Stimulated activated CD8-positive, alpha-beta memory T cell treated with anti-CD3 and anti-CD28 coated beads, Interleukin-7, amount 100 ng/mL, for 4 hours (primary cell): ENCODE measurements at places on chromosomes 7 and 10.

GRCh38 chr10:14052931-14053330 lies 277.8 kb downstream of the FRMD4A start:
- no peak for DNase-seq

DNA sequence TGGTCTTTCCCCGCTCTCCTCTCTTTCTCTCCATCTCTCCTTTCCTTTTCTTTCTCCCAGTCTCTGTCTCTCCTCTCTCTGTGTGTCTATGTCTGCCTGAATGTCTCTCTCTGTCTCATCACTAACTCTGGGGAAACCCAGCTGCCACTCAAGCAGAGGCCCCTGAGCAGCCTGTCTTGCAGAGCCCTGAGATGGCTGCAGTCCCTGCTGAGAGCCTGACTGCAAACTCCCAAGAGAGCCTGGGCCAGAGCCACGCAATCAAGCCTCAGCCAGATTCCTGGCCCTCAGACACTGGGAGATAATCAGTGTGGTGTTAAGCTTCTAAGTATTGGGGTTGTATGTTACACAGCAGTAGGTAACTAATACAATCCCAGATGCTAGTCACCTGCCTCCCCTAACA lies 91.5 kb downstream of the PAXIP1 start:
- DNase-seq = no peak

DNA sequence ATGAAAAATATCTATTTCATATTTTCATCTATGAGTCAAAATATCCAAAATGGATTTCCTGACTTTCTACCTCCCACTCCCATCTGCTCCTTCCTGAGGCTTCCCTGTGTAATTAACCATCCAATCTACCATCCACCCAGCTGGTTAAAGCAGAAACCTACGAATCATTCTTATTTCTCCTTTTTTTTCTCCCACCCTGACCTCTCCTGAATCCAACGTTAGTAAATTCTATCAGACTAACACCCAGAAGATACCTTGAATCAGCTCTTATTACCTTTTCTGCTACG lies 3.7 kb upstream of the LIPF start:
- DNase-seq = no peak

DNA sequence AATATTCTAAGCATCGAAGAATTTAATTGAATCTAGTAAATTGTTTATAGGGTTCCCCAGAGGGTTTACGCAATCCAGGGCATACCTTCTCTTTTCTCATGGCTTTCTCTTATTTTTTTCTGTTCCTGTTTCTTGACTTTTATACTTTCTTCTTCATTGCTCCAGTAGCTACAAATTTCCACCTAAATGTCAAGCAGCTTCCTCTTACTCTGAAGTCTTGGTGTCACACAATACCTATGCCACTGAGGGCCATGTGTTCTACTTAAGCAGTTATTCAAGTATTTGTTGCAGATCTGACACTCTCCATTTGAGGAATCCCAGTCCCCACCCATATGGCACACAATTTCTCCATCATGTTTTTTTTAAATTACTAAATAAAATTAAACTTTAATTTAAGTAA lies 343.1 kb upstream of the MBL2 start:
- no peak for DNase-seq

DNA sequence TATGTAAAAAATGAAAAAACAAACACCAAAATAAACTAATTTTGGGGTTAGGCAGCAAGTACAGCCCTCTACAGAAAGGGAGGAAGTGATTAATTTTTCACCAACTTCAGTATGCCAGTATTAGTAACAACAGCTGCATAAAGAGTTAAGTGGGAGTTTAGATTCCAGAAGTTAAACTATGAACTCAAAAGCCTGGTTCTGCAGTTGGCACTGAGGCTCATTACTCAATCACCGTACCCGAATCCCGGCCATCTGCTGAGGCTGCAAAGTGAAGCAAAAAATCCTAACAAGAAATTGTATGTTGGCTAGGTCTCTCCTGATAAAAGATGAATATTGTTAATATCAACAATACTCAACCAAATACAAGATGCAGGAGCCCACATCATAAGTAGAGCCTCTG lies 4.0 kb downstream of the NUDT5 start:
- no peak for DNase-seq

- DNase-seq = no peak
Observed at GRCh38 chr10:77884181-77884580, 42.4 kb downstream of the DLG5 start.

GRCh38 chr7:139089118-139089517 lies 20.4 kb downstream of the ZC3HAV1 start:
- DNase-seq = no peak

GRCh38 chr10:89086801-89087521 lies 96.4 kb downstream of the FAS start:
- no peak for DNase-seq

- no peak for DNase-seq
Observed at GRCh38 chr10:79181698-79182521, 113.1 kb downstream of the ZMIZ1 start.

GRCh38 chr10:86062647-86063145 lies 303.9 kb downstream of the GRID1 start:
- no peak for DNase-seq

GRCh38 chr7:2048531-2048930 lies 184.2 kb downstream of the MAD1L1 start:
- DNase-seq = no peak

DNA sequence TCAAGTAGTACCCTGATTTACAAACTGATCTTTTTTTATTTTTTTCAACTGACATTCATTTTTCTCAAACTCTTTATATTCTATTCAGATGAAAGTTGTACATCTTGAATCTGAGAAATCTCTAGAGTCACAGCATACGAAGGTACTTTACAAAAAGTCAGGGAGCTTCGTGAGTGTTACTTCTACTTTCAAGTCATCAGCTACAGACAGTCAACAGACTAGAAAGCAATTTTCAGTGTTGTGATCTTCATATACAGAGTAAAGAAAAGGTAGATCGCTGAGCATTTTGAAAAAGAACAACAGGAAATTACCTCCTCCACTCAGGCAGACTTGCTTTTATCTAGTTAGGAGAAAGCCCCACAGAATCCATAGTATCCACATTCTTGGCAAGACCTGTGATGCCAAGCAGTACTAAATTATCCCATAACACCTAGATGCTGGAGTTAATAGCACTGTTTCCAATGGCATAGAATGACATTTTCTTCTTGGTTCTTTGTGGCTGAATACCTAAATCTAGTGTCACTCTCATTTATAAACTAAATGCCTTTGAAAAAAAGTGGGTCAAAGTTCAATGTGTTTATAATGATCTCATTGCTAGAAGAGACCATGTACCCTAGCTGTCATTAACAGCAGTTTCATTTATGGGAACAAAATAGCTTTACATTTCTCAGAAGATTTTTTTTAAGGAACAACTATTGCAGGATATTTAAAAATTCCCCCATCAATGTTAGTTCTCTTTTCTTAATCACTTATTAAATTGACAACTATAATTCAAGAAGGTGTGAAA lies 12.0 kb upstream of the ZNF800 start:
- no peak for DNase-seq

DNA sequence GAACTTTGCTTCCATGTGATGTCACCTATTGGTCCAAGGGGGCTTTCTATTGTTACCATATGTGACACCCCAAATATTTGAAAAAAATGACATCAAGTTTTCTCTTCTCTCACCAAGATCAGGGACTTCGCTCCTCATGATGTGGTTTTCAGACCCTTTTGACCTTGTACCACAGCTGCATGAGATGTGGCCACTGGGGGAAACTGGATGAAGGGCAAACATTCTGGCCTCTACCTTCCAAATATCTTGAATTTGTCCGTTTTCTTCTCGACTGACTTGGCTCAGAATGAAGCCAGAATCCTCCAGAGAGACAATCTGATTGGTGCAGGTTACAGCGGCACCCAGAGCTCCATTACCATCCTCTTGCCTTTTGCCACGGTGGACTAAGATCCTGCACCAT lies 122.7 kb downstream of the PRKCQ start:
- no peak for DNase-seq

GRCh38 chr7:149791-150636 lies 42.4 kb upstream of the FAM20C start:
- peak; percentile 21 for DNase-seq

DNA sequence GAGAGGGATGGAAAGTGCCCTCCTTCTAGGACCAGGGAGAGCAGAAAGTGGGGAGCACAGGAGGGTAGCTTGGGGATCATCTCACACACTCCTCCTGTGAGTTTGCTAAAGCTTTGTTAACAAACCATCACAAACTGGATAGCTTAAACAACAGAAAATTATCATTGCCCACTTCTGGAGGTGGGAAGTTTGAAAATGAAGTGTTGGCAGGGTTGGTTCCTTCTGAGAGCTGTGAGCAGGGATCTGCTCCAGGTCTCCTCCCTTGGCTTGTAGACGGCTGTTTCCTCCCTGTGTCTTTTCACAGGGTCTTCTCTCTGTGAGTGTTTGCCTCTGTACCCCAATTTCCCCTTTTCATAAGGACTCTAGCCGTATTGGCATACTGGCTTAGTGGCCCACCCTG lies 32.0 kb upstream of the CXCL12 start:
- DNase-seq = no peak

DNA sequence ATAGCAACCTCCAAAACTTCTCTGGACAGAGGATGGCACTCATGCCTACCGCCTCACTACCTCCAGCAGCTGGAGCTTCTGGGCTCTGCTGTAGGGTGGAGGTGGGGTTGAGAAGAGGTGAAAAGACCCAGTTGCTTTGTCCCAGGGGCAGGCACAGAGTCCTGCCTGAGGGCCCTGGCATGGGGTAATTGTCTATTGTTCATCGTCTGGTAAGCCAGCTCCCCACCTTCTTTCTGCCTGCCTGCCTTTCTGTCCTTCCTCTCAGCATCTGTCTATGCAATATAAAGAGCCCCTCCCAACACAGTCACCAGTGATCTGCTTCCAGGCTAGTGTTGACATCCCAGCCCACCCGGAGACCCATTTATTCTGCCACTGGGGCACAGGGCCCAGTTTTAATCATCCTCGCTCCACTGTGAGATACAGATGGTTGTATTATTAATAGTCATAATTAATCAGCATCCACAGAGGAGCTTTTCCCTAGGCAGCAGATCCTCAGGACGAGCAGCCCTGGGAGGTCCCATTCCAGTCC lies 39.0 kb downstream of the ZMIZ1 start:
- DNase-seq = no peak

DNA sequence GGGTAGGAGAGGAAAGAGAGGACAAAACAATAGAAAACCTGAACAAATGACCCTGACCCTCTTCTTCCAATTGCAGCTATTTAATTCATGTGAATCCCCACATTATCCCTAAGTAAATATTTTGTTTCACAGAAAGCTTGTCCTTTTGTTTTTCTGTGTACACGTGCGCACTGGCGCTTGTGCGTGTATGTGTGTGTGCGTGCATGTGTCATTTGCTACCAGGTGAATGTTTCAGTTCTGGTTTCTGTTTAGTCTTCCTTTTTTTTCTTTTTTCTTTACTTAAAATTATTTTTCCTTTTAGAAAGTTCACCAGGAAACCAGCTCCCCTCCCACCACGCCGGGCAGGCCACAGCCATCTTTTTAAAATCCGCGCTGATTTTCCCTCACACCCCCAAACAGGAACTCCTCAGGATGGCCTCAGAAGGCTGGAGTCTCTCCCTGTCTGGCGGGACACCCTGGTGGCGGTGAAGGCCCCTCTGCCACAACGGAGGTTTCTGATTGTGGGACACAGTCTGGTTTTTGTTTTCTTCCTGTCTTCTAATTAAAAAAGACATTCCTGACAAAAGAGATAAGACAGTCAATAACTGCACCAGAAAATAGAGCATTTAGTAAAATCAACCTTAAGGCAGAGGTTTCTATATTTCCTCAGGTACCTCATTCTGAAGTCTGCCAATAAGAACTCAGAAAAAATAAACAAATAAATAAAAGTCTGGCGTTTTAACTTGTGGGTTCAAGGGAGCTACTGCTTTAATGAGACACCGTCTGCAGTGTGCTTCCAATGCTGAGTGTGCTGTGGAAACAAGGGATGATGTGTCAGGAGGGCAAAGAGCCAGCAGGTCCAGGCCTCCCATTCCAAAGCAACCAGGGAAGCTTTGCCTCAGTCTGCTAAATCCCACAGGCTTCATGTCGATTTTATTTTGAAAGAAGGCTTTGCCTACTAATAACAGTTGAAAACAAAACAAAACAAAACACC lies 17.4 kb downstream of the IRF5 start:
- no peak for DNase-seq

- no peak for DNase-seq
Observed at GRCh38 chr7:158251061-158251965, 336.3 kb downstream of the PTPRN2 start.

DNA sequence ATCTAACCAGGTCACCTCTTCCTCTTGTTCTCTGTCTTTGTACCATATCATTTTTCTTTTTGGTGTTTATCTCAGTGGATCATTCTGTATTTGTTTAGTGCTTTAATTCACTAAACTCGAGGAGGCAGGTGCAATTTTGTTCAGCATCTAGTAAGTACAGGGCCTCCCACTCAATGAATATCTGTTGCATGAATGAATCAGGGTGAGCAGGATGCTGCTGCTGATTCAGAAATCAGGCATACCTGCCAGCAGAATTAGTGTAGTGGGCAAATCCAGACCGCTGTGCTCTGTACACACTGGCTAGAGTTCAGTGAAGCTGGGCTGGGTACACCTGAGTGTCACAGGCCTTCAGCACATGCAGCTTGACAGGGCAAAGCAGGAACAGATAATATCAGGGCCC lies 511.9 kb downstream of the SUGCT start:
- no peak for DNase-seq

DNA sequence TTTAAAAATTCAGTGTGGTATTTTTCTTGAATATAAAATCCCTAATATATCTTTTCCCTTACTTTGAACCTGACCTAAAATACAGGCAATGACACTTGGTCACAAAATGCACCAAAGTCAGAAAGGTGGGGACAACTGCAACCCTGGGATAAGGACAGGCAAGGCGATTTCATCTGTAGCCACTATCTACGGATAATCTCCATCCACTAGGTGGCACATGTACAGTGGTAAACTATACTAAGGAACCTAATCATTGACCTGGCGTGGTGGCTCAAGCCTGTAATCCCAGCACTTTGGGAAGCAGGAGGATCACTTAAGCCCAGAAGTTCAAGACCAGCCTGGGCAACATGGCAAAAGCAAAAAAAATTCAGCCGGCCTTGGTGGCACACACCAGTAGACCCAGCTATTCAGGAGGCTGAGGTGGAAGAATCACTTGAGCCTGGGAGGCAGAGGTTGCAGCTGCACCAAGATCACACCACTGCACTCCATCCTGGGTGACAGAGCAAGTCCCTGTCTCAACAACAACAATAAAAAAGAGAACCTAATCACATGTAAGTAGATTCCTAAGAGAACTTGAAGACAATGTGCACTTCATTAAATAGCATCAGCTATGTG lies 98.9 kb downstream of the KMT2C start:
- DNase-seq = peak; percentile 0

- DNase-seq = no peak
Observed at GRCh38 chr10:17216217-17216900, 11.7 kb upstream of the VIM start.

GRCh38 chr7:130891254-130892094 lies 157.5 kb upstream of the KLF14 start:
- DNase-seq = no peak

DNA sequence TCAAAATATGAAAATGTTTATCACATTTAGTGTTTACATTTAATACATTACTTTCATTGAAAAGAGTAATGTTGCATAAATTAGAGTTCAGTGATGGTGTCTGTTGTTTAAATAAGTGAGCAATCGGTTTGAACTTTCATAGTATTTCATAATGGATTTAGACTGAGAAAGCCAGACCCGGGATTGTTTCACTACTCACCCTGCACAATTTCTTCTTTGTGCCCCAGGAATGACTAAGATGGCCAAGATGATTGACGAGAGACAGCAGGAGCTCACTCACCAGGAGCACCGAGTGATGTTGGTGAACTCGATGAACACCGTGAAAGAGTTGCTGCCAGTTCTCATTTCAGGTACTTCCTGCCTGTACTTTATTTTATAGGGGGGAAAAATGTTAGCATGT lies 74.6 kb downstream of the VCL start:
- no peak for DNase-seq

- DNase-seq = no peak
Observed at GRCh38 chr7:159145490-159145855, 806 bp upstream of the VIPR2 start.
